ENCODE measurements at places on chromosomes 11 and 22. TPM values are rescaled to one million over a fixed set of nuclear protein-coding genes. Genes with fewer than 3 reads are reported as not detected.

Gene INCENP
- 51.4 TPM for total RNA-seq

Gene IGF2
- 0.11 TPM for total RNA-seq

Gene ZNF143
- total RNA-seq = 27.9 TPM

Gene KRTAP5-2
- total RNA-seq = not detected

Gene IL18BP
- total RNA-seq = 2.0 TPM

Gene ATL3
- 115 TPM for total RNA-seq

Gene RAC2
- 4.0 TPM for total RNA-seq

Gene PLXNB2
- 118 TPM for total RNA-seq

Gene C11orf97
- total RNA-seq = not detected

Gene FOLR1
- 0.12 TPM for total RNA-seq

Gene TRIOBP
- 192 TPM for total RNA-seq

Gene OR2AG1
- not detected for total RNA-seq

Gene UBQLNL
- not detected for total RNA-seq

Gene SCN4B
- total RNA-seq = not detected

Gene KCTD14
- 0.62 TPM for total RNA-seq

Gene OR5P2
- not detected for total RNA-seq

Gene LRRC10B
- not detected for total RNA-seq

Gene INPP5J
- 0.11 TPM for total RNA-seq

Gene OR2AG2
- 0.55 TPM for total RNA-seq

Gene RAB39A
- total RNA-seq = not detected

Gene DNAJB7
- not detected for total RNA-seq

Gene WBP2NL
- 0.50 TPM for total RNA-seq

Gene SULT4A1
- not detected for total RNA-seq

Gene FREY1
- 0.89 TPM for total RNA-seq
